ENCODE measurements at places on chromosomes 4 and X.

DNA sequence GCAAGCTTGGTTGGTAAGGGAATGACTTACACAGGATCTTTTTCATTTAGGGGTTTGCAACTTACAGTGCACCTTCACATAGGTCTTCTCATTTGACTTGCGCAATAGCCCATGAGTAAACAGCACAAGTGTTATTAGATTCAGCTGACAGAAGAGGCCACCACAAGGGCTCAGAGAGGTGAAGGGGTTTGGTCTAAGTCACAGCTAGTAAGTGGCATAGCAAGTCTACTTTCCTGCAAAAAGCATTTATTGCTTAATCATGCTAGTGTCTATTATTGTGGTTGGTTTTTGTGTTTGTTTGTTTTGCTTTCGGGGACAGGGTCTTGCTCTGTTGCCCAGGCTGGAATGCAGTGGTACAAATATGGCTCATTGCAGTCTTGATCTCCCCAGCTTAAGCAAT is 83.3 kb downstream of the SPRY1 start:
- DNase-seq, result no peak

DNA sequence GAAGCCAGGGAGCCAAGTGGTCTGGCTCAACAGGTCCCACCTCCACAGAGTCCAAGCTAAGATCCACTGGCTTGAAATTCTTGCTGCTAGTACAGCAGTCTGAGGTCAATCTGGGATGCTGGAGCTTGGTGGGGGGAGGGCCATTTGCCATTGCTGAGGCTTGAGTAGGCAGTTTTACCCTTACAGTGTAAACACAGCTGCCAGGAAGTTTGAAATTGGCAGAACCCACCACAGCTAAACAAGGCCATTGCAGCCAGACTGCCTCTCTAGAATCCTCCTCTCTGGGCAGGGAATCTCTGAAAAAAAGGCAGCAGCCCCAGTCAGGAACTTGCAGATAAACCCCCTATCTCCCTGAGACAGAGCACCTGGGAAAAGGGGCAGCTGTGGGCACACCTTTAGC is 84.9 kb downstream of the EDA2R start:
- DNase-seq, result no peak

- no peak for DNase-seq
These were observed 50.1 kb downstream of the MEPE start for GRCh38 chr4:87882861-87883260.

DNA sequence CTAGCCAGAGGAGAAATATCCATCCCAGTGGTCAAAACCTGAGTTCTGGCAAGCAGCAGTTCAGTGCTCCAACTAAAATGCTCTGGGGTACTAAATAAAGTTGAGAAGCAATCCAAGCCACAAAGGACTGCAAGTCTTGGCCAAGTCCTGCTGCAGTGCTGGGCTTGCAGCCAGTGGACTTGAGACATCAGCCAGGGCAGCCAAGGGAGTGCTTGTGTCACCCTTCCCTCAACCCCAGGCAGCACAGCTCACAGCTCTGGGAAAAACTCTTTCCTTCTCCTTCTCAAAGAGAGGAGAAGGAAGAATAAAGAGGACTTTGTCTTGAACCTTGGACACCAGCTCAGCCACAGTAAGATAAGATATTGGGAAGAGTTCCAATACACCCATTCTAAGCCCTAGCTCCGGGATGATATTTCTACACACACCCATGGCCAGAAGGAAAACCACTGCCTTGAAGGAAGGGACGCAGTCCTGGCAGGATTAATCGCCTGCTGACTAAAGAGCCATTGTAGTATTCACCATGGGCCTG is 99.8 kb downstream of the PTCHD1 start:
- no peak for DNase-seq

- DNase-seq, result no peak
These were observed 76.7 kb downstream of the SLC4A4 start for GRCh38 chr4:71415491-71415890.

- no peak for DNase-seq
These were observed 7.5 kb downstream of the SH3KBP1 start for GRCh38 chrX:19879735-19880378.

DNA sequence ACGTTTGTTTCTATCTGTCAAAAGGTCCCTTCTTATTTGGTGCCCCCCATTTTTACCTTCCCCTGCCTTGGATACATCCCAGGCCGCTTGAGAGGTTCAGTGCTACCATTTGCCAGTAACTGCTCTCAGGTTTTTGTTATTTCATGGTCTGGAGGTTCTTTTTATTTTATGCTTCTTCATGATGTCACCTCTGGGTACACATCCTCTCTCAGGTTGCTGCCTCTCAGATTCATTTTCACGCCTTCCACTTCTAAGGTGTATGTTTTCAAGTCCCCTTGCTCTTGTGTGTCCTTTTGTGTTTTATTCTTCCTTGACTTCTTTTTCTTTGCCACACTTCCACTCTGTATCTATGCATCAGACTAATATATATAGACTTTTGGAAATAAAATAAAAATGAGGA is 640.1 kb upstream of the AADAT start:
- DNase-seq, result no peak

GRCh38 chrX:20313899-20314298 is 47.2 kb upstream of the RPS6KA3 start:
- no peak for DNase-seq

DNA sequence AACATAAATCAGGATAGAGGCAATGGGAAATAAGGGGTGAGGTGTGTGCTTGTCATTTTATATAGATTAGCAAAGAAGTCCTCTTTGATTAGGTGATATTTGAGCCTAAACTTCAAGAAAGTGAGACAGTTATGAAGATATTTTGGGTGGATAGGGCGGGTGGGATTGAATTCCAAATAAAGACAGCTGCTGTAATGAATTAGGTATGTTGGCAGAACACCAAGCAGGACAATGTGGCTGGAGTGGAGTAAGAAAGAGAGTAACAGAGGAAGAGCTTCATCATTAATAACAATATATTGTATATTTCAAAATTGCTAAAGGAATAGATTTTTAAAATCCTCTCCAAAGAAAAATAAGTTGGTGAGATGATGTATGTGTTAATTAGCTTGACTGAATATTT is 91.0 kb upstream of the CENPE start:
- no peak for DNase-seq

GRCh38 chr4:88599714-88600113 is 7.4 kb downstream of the HERC3 start:
- no peak for DNase-seq

GRCh38 chrX:154918060-154918483 is 31.9 kb downstream of the F8A1 start:
- DNase-seq, result no peak

DNA sequence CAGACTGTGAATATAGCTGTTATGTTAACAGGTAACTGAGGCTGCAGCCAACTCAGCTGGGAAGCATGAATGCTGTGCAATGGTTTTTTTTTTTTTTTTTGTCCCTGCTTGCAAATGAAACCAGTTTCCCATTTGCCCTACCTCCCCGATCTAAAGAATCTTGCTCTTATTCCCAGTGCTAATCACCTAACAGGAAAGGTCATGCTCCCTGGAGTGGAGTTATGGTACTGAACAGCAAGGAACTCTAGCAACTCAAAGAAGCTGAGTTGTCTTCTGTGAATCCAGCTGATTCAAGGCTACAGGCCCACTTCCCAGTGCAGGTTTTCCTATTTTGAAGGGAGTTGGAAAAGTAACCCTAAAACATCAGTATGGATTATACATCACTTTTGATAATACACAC is 52.1 kb downstream of the HTR2C start:
- DNase-seq, result no peak

GRCh38 chrX:136646602-136647239 is 1.2 kb upstream of the CD40LG start:
- no peak for DNase-seq

DNA sequence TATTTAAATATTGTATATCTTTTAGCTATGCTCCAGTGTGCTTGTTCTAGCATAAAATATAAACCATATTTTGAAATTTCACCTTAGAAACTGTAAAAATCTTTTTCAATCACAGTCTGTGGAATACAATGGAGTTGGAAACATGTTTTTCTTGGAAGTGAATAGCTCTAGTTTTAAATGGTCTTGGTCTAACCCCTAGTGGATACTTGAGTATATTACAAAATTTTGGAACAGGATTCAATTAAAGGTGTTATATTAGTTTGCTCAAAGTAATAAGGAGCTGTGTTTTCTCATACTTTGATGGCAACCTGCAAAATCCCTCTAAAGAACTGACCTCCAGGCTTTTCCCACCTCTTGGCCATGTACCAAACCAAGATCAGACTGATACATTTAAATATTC is 48.2 kb downstream of the STK26 start:
- DNase-seq, result no peak

DNA sequence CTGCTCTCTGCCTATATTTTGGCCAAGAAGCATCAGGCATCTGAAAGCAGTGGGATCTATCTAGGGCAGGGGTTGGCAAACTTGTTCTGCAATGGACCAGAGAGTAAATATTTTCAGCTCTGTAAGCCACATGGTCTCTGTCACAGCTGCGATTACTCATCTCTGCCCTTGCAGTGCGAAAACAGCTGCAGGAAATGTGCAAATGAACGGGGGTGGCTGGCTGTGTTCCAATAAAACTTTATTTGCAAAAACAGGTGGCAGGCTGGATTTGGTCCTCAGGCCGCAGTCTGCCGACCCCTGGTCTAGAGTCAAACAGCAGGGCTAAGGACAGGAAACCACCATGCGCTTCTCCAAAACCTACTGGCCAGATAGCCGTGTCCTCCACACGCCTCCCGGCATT is 48.6 kb downstream of the ACOX3 start:
- no peak for DNase-seq

DNA sequence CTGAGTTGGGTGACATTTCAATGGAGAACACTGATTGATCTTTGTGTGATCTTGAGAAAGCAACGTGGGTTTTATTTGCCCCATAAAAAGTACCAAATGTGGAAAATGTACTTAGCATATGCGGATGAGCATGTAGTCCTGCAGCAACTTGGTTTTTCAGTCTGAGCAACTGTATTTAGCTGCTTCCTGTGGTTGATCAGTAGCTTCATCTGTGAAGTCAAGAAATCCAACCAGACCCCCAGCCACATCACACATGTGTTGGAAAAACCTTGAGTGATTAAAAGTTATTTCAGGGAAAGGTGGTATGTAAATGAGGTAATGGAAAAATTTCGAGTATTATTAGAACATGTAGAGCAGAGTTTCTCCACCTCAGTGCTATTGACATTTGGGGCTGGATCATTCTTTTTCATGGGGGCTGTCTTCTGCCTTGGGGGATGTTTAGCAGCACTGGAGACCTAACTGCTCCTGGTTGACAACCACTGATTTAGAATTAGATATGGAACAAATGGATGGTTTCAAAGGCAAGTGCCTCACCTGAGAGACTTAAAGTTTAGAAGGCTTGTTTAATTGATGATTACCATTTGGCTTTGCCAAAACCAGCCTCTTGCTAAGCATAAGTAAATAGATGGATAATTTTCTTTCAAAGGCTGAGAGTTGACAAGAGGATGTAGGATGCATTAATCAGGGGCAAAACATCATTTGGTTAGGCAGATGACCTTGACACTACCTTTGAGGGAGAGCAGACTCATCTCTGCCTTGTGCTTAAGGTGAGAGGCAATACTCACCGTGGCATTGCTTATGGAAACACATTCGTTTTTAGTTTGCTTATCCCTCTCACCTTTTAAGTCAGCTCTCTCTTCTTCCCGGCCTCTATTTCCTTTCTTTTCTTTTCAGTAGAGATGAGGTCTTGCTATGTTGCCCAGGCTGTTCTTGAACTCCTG is 193.0 kb upstream of the RPS6KA3 start:
- DNase-seq, result no peak

DNA sequence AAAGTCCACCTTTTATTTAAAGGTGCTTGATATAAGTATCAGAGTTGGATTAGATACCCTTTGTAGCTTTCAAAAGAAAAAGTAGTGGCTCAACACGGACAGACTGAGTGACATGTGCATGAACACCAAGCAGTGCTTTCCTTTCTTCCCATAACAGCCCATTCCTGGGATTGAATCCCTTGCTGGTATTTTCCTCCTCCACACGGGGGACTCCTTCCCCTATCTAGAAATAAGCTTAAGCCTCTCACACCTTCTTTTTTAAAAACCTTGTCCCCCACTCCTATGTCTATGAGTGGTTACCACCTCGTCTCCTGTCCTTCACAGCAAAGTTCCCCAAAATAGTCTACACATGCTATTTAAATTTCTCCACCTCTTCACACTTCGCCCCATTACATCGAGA is 5.1 kb downstream of the AP1S2 start:
- DNase-seq, result no peak

DNA sequence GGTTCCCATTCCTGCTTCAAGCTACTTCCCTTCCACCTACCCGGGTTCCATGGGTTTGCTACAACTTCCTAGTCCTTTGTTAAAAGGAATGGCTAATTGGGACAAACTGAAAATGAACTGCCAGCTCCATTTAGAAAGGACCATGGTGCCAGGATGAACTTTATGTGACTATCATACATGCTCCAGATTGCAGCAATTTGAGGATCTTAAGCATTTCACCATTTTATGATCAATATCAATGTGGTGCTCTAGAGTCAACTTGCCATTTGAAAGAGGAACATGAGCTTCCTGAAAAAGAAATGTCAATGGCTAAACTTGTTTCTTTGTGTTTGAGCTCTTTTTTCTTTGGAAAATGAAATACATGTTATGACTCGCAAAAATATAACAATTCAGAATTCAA is 92.7 kb upstream of the IL15 start:
- no peak for DNase-seq

- DNase-seq, result no peak
These were observed 124.3 kb downstream of the ADGRA3 start for GRCh38 chr4:22391551-22391950.

DNA sequence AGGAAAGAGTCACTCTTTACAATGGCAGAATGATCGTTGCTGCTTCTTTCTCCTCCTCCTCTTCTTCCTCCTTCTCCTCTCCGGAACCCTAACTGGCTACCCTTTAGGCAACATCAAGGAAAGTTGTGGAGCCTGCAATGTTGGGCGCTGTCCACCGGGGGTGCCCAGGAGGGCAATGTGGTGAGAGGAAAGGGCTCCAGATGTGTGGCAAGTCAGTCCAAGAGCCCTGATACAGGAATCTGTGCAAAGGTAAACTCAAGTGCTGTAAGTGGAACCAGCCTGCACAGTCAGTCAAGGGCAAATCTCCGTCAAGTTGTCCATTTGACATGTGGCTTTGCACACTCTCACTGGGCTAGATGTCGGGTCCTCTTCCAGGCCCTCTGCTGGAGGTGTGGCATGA is 2.8 kb downstream of the RTL5 start:
- no peak for DNase-seq

- DNase-seq, result no peak
These were observed 290.7 kb upstream of the PPARGC1A start for GRCh38 chr4:24180586-24180985.

DNA sequence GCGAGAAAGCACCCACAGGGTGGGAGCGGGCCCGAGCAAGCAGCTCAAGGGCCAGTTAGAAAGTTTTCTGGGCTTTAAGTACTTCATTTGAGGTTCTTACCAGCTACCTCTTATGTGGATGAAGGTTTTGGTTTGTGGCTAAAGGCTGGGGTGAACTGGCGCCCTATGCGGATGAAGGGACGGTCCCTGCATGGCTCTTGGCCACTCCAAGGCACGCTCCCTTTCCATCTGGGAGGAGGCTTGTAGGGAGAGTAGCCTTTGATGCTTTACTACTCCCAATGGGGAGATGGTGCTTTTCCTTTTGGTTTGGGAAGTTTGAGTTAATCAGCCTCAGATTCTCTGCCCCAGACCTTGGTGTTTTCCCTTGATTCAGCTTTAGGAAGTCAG is 17.7 kb downstream of the MRFAP1 start:
- no peak for DNase-seq

All from stimulated activated CD8-positive, alpha-beta memory T cell treated with anti-CD3 and anti-CD28 coated beads, Interleukin-7, amount 100 ng/mL, for 1 hour (primary cell).